ENCODE measurements at places on chromosomes 7 and 10.
A peak's percentile ranks its signal among the peaks of the same experiment; 100 is the strongest.

- DNase-seq, result no peak
Observed at GRCh38 chr10:29615195-29615594, 19.6 kb downstream of the SVIL start.

DNA sequence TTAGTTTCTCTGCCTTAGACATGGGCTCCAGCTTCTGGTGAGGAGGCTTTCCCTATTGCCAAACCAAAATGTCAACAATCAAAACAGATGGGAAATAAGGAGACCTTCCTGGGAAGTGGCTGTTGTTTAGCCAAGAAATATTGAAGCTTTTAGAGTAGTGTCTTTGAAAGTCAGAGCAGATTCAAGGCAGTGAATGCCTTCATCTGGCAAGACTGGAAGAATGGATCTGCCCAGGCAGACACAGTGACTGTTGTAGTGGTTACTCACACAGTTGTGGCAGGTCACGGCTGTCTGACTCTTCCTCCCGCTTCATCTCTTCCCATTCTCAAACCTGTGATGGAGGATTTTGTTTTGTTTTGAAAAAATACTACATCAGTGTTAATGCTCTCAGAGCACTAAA, 154.1 kb upstream of the ADO start:
- DNase-seq, result no peak

DNA sequence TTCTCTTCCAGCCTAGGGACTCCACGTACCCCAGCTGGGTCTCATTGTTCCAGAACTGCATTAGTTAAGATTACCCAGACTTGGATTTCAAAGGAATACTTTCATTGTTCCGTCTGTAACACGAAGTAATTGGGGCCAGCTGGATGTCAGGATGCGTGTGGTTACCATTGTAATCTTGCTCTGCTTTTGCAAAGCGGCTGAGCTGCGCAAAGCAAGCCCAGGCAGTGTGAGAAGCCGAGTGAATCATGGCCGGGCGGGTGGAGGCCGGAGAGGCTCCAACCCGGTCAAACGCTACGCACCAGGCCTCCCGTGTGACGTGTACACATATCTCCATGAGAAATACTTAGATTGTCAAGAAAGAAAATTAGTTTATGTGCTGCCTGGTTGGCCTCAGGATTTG, 21.0 kb downstream of the LRRC17 start:
- DNase-seq, result no peak

GRCh38 chr7:47435889-47436312, 146.0 kb downstream of the TNS3 start:
- no peak for DNase-seq

DNA sequence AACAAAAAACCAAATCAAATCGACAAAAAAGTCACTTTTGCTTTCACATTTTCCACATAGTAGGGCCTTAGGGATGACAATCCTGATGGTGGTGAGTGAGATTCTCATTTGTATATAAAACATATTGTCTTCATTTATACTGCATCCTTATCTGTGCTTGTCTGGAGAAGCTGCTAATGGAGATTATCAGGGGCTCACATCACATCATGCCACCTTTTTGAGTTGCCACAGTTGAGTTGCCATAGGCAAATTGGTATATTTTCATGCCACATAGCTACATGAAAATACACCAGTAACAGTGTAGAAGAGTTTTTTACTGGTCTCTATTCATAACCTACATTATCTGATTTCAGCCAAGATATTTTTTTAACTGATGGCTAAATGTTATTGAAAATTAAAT, 85.3 kb downstream of the CNTNAP2 start:
- DNase-seq, result no peak

GRCh38 chr7:28266402-28266801, 85.8 kb upstream of the JAZF1 start:
- no peak for DNase-seq

DNA sequence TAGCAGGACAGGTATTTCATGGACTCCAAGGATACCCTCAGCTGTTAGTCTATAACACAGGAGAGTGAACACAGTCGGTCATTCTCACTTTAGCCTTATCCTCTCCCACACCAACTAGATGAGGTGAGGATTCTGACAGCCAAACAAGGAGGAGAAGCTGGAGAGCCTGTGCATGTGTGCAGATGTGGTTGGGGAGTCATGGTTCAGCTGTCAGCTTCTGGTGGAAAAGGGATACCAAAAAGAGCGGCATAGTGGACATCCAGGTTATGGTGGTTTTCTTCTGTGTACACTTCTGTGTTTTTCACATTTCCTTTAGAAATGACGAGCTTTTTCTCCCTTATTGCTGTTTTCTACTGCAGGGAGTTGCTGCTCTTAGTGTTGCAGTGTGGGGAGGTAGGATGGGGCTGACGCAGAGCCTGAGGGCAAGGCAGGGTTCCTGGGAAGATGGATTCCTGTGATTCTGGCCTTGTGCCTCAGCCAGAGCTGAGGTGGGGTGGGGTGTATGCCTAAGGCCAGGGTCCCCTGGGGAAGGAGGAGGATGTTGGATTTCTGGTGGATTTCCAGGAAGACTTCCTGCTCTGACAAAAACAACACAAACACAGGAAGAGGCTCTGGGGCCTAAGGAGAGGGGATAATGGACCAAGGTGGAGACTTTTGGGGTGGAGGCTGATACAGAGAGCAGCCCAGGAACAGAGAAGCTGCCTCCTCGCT, 26.6 kb downstream of the PLAU start:
- no peak for DNase-seq

DNA sequence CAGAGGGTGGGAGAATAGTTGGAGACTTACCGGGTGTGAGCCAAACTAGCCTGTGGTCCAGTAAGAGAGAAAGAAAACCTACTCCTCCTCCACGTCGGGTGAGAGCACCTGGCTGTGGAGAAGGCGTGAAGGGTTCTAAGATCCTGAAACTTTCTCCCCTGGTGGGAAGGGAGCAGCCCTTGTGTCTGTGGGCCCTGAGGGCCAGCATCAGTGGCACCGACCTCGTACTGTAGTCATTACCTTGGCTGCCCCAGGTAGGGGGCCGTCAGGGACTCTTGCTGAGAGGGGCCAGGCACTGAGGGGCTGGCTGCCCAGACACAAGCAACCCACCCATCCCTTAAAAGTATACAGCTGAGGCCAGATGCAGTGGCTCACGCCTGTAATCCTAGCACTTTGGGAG, 69.5 kb upstream of the LOXL4 start:
- DNase-seq, result no peak

DNA sequence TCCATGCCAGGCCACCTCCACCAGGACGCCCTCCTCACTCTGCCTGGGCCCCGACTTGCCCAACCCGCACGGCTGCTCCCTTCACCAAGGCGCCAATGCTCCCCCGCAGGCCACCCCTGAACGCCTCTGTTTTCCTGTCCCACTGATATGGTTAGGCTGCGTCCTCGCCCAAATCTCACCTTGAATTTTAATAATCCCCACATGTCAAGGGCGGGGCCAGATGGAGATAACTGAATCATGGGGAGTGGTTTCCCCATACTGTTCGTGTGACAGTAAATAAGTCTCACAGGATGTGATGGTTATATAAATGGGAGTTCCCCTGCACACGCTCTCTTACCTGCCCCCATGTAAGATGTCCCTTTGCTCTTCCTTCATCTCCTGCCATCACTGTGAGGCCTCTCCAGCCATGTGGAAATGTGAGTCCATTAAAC, 29.8 kb downstream of the RSU1 start:
- DNase-seq, result peak; percentile 28

GRCh38 chr7:51019891-51020870, 237.5 kb upstream of the GRB10 start:
- no peak for DNase-seq

DNA sequence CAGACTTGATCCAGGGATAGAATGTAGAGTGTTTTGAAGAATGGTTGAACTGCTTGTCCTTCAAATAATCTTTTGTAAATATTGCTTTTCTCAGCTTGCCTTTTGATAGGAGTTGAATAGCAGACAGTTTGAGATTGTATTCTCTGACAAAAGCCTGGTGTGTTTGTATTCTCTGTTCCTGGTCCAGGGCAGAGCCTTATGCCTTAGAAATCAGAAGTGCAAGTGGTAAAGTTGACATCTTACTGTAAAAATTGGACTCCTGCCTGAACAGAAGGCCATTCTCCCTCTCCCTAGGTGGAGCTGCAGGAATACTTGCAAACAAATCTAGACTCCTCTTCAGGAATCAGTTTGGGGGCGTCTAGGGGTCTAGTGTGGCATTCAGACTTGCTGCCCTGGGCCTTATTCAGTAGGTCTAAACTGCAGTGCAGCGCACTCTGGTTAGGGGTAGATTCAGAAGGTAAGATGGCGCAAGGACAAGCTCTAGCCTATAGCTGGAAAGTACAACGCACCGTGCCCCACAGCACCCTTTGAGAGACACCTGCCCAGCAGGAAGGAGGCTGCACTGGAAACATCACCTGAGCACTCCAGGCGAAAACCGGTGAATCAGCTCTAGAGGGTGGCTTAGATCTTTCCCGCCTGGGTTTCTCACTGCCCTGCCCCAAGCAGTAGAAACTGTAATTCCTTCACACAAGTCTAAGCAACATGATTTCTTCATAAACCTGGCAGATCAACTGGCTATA, 608.5 kb upstream of the GALNT17 start:
- no peak for DNase-seq

- DNase-seq, result no peak
Observed at GRCh38 chr7:114630201-114630990, 215.8 kb downstream of the FOXP2 start.

Measured in activated CD8-positive, alpha-beta memory T cell treated with anti-CD3 and anti-CD28 coated beads for 1 hour (primary cell).